ENCODE measurements at places on chromosomes 1 and 21.

DNA sequence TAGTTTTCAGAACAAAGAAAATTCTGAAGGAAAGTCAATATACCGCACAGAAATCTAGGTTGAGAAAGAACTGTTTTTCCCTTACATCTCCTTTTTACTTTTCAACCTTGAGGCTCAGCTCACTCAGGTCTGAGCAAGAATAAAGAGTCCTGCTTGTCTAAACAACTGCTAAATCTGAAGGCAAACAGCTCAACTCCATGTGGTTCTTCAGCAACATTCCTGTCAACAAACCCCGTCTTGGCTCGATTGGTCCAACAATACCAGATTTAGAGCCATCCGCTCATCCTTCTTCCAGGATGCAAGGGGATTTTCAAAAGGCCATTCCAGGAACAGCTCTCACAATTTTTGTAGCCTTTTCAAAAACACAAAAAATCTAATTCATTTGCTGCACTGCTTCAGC, 119.8 kb downstream of the HLCS start:
- no peak for DNase-seq

- DNase-seq: no peak
These were observed 135.1 kb downstream of the CLIC6 start for GRCh38 chr21:34803782-34804370.

GRCh38 chr1:167717351-167717750, 4.4 kb upstream of the MPZL1 start:
- no peak for DNase-seq

GRCh38 chr21:23686737-23687523, 1920.4 kb downstream of the MRPL39 start:
- no peak for DNase-seq

GRCh38 chr1:190595438-190595837, 117.8 kb upstream of the BRINP3 start:
- no peak for DNase-seq

DNA sequence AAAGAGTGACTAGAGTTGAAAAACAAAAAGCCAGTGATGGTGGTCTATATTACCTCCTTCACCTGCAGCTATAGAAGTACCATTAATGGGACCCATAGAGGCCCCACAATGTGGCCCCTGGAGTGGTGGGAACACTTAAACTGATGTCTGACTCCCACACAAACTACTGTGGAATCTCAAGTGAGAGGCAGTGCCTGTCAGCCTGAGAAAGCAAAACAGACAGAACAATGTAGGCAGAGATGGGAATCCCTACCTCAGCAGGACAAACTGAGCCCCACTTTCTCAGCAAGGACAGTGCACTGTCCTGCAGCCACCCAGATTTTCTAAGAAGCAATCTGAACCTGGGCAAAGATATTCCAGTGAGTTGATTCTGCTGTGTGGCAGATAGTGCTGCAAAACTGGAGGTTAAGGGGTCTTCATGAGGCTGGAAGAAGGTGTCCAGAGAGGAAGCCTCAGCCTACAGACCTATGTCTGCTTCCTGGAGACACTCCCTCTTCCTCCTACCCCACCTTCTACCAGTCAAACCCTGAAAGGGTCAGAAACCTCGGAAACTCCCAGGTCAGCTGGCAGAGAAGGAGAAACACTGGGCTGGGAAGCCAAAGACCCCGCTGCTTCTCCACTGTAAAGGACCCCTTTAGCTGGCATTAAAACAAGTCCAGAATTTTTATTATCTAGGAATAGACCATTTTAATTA, 228.7 kb downstream of the C1orf94 start:
- DNase-seq: no peak
